Liver (tissue), 10 donors: ENCODE measurements at places on chromosomes 7 and 10. TPM values are rescaled to one million over a fixed set of nuclear protein-coding genes. Genes with fewer than 3 reads are reported as not detected.

SCART1 gene
- 1.1 TPM for total RNA-seq

GRCh38 chr10:14451341-14451740, 120.6 kb upstream of the FRMD4A start:
- DNase-seq = no peak

DNA sequence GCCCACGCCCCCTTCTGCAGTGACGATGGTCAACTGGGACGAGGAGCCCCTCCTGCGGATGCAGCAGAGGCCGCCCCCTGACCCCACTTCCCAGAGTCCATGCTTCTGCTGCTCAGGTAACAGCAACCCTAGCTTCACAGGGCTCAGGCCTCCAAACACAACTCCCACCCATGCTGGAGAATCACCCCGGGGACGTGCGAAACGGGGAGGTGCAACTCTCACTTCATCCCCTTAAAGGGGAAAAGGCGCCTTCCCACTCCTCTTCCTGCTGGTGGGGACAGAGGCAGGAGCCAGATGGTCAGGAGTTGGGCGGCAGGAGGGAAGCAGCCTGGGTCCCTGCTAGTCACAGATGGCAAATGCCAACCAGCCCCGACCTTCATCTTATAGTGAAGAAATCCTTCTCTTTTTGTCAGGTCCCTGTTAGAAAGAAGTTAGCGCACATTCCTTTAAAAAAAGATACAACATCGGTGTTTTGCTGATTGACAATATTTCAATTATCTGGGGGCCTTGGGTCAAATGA, 155.4 kb downstream of the DIP2C start:
- no peak for DNase-seq

DNA sequence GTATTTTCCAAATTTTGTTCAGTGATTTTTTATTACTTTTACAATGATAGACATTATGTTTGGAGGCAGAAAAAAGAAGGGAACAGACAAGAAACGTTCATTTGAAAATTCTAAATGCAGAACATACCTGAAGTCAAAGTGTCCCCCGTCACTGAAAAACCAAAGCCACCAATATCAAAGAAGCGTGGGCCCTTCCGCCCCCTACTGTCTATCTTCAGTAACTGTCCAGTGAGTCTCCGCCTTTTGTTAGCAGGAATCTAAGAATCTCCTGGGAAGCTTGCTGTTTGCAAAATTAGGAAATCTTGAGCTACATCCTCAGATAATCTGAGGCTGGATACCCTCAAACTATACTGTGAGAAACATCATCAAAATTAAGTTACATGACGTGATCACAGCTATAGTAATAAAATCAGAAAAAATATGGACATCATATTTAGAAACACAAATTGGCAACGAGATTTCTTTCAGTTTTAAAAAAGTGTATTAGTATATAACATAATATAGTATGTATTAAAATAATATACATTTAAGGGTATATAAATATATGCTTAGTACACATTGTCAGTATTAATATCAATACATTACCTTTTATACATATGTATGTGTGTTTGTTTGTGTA, 169.3 kb upstream of the AKR1E2 start:
- no peak for DNase-seq

GRCh38 chr7:142355328-142355727, 97.5 kb upstream of the PRSS58 start:
- no peak for DNase-seq

DNA sequence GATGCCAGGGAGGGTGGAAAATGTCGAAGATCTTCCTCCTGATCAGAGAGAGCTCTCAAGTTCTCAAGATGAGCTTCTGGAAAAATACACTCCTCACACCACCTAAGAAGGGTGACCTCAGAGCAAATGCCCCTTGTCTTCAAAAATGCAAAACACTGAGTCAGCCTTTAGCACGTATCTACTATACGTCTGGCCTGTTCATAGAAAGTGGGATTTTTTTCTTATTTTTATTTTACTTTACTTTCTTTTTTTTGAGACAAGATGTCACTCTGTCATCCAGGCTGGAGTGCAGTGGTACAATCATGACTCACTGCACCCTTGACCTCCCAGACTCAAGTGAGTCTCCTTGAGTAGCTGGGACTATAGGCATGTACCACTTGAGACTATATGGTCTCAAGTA, 57.1 kb downstream of the AFAP1L2 start:
- no peak for DNase-seq

GRCh38 chr10:48431871-48432270, 125.4 kb downstream of the MAPK8 start:
- no peak for DNase-seq

DNA sequence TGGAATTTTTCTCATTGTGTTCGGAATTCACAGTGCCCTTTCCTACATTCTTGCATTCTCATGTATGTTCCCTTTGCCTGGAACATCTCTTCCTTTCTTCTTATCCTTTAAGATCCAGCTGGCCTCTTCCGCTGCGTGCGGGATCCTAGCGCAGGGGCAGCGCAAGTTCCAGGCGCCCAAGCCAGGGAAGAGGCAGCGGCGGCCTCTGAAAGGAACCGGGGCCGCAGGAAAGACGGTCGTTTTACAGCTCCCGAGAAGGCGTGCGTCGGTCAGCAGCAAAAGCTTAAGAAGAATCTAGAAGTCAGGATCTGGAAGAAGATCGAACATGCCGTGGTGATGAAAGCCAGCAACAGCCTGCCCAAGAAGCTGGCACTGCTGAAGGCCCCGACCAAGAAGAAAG, 28.0 kb downstream of the ADRA2A start:
- DNase-seq = no peak

GRCh38 chr10:6601246-6601805, 21.2 kb upstream of the PRKCQ start:
- DNase-seq = no peak

- no peak for DNase-seq
These were observed 81.1 kb downstream of the SVIL start for GRCh38 chr10:29553544-29554250.

LAMB1 gene
- 33.7 TPM for total RNA-seq

SPDYE1 gene
- not detected for total RNA-seq

FAM221A gene
- total RNA-seq = 2.8 TPM

DNA sequence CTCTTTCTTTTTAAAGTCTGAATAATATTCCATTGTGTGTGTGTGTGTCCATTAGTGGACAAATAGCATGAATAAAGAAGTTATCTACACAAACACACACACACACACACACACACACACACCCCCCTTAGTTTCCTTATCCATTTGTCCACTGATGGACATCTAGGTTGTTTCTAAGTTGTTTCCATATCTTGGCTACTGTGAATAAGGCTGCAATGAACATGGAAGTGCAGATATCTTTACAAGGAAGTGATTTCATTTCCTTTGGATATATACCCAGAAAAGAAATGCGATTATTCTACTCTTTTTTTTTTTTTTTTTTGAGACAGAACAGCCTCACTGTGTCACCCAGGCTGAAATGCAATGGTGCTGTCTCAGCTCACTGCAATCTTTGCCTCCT, 113.5 kb downstream of the MBL2 start:
- DNase-seq = no peak

GRCh38 chr7:73822319-73823173, 8.2 kb upstream of the CLDN4 start:
- DNase-seq = peak; percentile 69

KLLN gene
- total RNA-seq = 0.17 TPM

DNA sequence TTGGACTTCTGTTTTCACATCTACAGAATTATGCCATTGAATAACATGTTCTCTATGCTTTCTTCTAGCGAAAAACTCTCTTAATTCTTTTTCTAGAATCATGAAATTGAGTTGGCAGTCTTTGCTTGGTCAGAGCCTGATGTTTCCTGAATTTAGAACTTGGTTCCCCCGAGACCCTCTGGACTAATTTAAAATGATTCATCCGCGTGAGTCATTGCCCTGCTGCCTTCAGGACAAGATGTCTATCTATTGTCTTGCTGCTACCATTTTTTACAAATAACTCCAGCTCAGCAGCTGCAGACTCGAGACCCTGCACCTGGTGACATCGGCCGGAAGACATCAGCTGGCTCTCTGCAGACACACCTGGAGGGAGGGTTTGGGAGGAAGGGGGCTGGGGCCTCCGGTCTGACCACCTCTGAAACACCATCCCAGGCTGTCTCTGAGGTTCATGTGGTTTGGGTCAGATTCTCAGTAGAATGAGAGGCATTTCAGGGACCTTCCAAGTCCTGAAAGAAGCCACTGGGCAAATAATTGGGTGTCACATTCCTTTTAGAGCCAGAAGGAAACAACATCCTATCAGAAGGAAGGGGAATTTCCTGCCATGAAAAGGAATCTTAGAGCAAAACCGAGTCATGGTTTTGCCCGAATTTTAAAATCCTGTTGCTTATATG, 20.9 kb upstream of the KLF6 start:
- no peak for DNase-seq

DNA sequence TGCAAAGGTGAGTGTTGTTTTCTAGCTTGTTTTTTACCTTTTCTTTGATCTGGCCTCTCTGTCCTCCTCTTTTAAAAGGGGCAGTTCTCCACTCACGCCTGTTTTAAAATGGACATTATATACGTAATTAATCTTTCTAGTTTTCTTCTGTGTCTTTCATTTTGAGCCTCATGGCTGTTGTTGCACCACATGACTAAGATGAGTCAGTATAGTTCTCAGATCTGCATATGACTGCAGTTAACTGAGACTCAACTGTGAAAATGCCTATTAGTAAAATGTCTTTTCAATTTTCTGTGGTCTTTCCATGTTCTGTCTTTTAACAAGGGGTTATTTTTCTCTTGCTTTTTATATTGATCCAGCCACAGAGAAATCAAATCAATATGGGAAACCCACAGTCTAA, 296.1 kb downstream of the CDK14 start:
- DNase-seq = no peak

DNA sequence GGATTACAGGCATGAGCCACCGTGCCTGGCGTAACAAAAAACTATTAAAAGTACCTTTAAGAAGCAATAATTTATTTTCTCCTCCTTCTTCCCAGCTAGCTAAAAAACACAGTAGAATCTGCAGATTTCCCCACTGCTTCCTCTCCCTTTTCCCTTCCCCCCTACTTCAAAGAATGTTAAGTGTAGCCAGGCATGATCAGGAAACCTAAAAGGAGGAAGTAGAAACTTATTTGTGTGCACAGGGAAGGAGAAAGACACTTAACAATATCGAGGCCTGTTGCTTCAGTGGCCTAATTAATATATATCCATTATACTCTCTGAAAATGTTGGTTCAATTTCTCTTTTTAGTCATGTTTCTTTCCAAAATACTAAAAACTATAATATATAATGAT, 127.7 kb downstream of the NRBF2 start:
- no peak for DNase-seq

DNA sequence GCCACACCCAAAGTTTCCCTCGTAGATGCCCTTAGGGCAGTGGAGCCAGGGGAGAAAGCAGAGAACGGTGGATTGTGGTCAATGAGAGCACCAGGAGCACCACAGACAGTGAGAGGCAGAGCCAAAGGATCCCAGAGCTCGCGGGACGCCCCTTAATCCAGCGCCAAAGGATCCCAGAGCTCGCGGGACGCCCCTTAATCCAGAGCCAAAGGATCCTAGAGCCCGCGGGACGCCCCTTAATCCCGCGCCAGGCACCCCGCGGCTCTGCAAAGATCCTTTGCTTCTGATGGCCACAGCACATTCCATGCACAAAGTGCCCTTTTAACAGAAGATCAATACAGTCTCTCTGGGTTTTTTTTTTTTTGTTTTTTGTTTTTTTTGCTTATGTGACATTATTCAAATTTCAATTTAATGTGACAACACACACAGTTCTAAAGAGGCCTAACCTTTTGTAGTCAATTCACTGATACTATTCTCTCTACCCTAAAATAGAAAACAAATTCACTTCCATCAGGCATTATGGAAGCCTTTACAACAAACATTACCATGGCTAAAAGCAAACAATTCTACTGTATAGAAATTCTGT, 52.9 kb upstream of the NCAPG2 start:
- no peak for DNase-seq

- no peak for DNase-seq
These were observed 63.0 kb downstream of the INSIG1 start for GRCh38 chr7:155360495-155361345.

TRIM50 gene
- 0.17 TPM for total RNA-seq

DNA sequence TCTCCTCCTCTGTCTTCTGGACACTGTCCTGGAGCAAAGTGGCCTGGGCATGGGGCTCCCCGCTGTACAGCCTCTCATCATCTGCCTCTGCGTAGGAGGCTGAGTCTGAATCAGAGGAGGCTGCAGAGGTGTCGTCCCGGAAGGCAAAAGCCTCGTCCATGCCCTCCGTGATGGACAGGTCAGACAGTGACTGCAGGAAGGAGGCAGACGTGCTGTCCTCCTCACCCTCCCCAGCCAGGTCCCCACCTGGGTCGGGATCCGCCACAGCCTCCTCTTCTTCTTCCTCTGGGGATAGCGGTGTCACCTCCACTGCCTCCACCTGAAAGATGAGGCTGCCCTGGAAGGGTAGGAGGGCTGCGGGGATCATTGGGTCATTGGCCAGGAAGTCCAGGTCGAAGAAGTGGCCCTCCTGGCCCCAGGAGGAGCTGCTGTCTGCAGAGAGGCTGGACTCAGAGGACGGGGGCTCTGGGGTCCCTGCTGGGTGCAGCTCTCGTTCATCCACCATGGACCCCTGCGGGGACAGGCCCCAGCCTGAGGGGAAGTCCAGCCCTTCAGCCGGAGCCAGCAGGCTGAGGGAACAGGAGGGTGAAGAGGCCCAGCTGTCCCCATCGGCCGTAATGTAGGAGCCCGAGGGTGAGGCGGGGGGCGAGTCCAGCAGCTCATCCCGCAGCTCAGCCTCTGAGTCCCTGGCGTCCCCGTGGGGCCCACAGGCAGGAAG, 3.7 kb downstream of the NACAD start:
- no peak for DNase-seq

HDAC9 gene
- total RNA-seq = 10.1 TPM

GRCh38 chr7:96676919-96677318, 32.7 kb downstream of the SEM1 start:
- DNase-seq = no peak

HABP2 gene
- 247 TPM for total RNA-seq

AKR1E2 gene
- total RNA-seq = 9.4 TPM

DNA sequence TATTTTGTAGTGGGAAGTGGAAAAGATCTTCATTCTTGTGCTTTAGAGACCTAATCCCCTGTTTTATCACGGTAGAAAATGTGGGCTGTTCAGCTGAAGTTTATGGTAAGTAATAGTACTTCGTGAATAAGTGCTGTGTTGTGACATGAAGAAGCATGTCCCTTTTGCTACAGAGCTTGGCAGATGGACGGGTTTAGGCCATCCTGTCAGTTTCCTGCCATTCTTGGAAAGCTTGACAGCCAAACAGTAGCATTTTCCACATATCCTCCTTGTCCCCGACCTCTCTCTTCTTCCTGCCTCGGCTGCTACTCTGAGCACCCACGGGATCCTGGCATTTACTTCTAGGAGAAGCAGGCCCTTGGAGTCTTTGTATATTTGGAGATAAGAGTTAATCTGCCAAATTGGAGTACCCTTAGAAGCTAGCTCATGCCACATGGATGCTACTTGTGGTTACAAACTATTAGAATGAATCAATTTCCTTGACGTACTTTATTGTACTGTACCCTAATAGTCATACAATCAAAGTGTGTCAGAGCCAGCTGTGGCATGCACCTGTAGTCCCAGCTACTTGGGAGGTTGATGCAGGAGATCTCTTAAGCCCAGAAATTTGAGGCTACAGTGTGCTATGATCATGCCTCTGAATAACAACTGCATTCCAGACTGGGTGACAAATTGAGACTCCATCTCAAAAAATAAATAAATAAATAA, 39.2 kb downstream of the PNLIPRP3 start:
- no peak for DNase-seq

CLEC2L gene
- total RNA-seq = 0.05 TPM

GRCh38 chr7:12783421-12784095, 96.1 kb downstream of the ARL4A start:
- DNase-seq = no peak

ALOX5 gene
- 16.9 TPM for total RNA-seq

- DNase-seq = no peak
These were observed 1060.6 kb downstream of the LRMDA start for GRCh38 chr10:76492026-76492425.

- DNase-seq = no peak
These were observed 211.2 kb upstream of the PODXL start for GRCh38 chr7:131767591-131767990.

MDH2 gene
- total RNA-seq = 33.6 TPM
